ENCODE measurements at places on chromosomes 3 and 15.

- no peak for DNase-seq
Measured at GRCh38 chr3:50639055-50639494, 22.1 kb downstream of the MAPKAPK3 start.

DNA sequence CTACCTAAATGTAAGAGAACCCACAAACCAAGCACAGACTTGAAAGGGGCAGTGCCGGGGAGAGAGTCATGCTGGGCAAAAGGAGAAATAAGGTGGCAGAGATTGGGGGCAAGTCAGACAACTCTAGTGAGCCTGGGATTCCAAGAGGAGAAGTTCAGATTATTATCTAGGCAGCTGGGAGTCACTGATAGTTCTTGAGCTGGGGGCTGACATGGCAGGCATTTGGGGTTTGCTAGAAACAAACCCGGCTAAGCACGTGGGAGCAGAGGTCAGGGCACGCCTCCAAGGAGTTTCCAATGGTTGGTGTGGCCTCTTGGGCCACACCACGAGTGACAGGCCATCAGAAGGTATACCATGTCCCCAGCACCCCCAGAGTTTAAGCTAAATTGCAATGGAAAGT is 27.6 kb downstream of the SLC6A6 start:
- DNase-seq, result no peak

GRCh38 chr3:69737392-69737791 is 1.9 kb upstream of the MITF start:
- DNase-seq, result no peak

DNA sequence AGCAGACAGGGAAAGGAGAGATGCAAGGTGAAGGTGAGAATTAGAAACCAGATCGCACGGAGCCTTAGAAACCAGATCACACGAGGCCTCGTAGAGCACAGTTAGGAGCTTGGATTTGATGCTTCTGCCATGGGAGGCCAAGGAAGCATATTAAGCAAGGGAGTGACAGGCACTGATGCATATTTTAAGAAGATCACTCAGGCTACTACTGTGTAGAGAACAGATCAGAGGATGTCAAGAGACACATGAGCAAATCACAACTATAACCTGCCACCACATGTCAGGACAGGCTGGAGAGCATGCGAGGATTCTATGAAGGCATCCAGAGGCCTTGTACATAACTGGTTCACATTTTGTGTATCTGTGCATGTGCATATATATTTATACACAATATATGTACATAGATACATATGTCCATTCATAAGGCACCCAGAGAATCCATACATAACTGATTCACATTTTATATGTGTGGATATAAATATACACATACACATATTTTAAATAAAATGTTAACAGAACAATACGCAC is 99.6 kb upstream of the FHIT start:
- no peak for DNase-seq

DNA sequence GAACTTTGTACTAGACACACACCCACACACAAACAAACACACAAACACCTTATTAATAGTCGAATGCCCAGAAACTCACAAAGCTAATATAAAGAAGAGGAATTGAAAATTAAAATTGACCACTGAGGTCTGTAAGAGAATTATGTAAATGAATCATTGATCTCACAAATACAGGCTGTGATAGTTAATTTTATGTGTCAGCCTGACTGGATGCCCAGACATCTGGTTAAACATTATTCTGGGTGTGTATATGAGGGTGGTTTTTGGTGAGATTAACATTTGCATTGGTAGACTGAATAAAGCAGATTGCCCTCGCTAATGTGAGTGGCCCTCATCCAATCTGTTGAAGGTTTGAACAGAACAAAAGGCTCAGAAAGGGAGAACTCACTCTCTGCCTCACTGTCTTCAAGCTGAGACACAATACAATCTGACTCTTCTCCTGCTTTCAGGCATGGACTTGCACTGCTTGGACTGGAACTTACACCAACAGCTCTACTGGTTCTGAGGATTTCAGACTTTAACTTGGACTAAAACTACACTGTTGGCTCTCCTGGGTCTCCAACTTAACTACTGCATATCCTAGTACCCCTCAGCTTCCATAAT is 199.4 kb upstream of the TTC14 start:
- no peak for DNase-seq

DNA sequence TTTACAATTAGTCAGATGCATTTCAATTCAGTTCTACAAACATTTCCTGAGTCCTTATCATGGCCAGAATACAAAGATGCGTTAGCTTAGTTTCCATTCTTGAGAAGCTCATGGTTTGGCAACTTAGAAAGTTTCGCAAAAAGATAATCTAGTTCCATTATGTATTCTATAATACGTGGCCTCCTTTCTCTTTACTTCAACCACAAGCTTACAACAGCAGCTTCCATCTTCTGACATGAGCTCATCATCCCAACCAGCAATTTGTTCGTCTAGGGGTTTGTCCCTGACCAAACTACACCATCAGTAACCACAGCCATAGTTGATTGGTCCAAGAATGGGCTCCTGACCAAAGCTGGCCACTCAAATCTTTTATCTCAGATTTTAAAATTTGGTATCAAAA is 267.6 kb upstream of the TBC1D5 start:
- DNase-seq, result no peak

GRCh38 chr15:86608461-86609205 is 529.0 kb downstream of the AGBL1 start:
- no peak for DNase-seq

GRCh38 chr3:16496008-16496407 is 17.5 kb downstream of the RFTN1 start:
- no peak for DNase-seq

- DNase-seq, result no peak
Measured at GRCh38 chr3:17354341-17354740, 388.1 kb downstream of the TBC1D5 start.

DNA sequence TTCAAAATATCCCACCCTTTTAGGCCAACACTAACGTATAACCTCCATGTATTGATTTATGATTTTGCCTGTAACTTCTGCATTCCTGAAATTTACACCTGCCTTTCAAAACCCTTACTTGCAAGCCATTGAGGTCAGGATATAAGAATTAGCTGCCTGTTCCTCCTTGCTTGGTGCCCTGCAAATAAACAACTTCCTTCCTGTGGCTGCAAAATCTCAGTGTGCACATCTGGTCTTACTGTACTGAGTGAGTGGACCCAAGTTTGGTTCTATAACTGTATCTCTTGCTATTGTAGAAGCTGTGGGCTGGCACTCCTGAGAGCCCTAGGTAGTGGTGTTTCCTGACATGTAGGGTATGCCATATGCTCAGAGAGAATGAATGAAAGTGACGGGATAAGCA is 191.1 kb upstream of the RASGRP1 start:
- no peak for DNase-seq

DNA sequence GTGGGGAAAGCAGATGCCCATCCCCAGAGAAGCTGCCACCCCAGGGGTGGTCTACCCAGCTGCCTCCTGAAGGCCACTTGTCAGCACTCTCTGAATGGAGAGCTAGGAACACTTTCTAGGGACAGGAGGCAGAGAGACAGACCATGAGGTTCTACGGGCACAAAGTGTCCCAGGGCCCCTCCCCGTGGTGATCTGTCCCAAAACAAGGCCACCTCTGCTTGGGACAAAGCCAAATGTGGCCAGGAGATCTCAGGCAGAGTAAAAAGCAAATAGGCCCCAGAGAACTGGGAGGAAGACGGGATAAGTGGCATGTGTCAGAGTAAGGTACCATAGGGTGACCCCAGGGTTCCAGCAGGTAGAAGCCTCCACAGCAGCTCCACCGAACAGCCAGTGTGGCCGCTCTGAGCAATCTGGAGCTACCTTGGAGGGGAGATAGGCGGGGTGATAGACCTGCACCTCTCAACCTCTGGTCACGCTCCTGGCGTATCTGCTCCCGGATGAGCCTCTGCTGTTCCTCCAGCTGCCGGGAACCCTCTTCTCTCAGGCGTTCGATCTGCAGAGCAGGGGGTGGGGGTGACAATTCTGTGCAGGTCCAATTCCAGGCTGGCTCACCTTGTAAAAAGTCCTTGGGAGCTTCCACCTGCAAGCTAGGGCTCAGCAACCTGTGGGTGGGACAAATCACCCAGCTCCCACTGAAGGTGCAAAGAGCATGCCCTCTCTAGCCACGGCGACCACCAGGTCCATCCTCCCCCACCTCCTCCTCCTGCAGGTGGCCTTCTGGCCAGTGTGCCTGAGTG is 6.2 kb downstream of the C15orf62 start:
- DNase-seq, result no peak

DNA sequence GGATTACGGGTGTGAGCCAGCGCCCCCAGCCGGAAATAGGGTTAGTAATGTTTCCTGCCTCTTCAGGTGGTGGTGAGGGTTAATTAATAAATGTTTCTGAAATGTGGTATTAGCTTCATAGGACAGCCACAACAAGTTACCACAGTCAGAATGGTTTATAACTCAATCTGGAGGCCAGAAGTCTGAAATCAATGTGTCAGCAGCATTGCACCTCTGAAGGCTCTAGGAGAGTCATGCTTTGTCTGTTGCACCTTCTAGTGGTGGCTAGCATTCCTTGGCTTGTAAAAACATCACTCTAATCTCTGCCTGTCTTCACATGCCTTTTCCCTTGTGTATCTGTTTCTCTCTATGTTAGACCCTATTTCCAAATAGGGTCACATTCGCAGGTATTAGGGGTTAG is 7.8 kb upstream of the RPSA start:
- DNase-seq, result no peak

- DNase-seq, result no peak
Measured at GRCh38 chr15:93196135-93196670, 107.2 kb upstream of the RGMA start.
